Caco-2 (cell line): ENCODE measurements at places on chromosomes 4 and X.

GRCh38 chrX:153464116-153464515, 6.3 kb downstream of the HAUS7 start:
- no peak for DNase-seq
- H3K27ac ChIP-seq, result no peak overlapping the region
- H3K4me1 ChIP-seq, result peaks cover 8% of the 10 kb centered on the region; the same call in 1 of the 2 replicates
- H3K36me3 ChIP-seq, result no peaks in the 10 kb centered on the region

DNA sequence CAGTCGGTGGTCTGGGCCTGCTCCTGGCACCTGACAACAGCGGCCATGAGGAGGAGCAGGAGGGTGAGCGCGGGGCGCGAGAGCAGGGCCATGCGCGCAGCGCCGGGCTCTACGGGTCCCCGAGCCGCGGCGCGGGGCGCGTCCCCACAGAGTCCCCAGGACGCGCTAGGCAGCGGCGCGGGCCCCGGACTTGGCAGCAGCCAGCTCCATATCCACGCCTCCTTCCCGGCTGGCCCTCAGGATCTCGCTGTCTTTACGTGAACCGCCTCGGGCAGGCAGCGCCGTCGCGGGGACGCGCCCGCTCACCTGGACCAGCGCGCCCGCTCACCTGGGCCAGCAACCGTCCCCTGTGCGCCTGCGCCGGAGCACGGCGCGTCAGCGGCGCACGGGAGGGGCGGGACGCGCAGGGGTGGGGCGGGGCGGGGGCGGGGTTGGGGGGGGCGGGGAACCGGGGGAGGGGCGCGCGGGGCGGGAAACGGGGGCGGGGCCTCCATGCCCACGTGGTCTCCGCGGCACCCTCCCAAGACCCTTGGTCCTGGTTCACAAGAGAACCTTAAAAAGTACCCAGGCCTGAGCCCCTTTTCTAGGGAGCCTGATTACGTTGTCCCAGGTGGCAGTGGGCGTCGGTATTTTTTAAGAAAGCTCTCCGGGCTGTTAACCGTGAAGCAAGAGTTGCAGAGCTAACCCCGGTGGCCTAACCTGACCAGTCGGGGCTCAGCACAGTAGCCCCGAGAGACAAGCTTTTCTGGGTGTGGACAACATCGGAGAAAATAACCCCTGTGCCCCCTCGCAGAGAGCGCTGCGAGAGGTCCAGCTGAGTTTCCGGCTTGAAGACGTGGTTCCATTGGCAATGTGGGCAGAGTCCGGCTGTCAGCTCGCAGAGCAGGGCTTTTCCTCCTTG, at the start of gene PLA2G12A:
Gene PLA2G12A (minus strand): TSS at position 353 of the 901 bp plus-strand sequence. CDS start 261 bp downstream, at position 92.
- 0 out of 2 replicates have a peak, but pooled peaks cover 5% of the 10 kb centered on the region for H3K4me1 ChIP-seq
- H3K4me3 ChIP-seq, result peak within 1 kb of the TSS; percentile 65
- H3K36me3 ChIP-seq, result no peaks in the 10 kb centered on the region
- DNase-seq, result peak; percentile 93

DNA sequence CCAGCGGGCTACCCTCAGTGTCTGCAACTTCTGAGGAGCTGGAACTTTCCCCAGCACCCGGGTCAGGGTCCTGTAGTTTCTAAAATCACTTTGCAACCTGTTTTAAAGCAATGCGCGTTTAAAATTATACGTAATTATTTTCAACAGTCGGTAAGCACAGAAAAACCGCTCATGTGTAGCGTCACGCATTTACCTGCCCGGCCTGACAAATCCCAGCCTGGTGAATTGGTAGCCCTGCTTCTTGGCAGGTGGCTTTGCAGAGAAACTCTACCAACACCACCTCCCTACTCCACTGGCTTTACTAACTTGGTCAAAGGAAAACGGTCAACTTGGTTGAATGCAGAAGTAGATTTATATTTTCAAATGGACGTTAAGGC, 640 bp downstream of the BANK1 start:
- peak; percentile 25 for DNase-seq
- no peaks in the 10 kb centered on the region for H3K27me3 ChIP-seq
- 0 out of 2 replicates have a peak, but pooled peaks cover 4% of the 10 kb centered on the region for H3K4me1 ChIP-seq
- no peaks in the 10 kb centered on the region for H3K36me3 ChIP-seq

GRCh38 chr4:7581477-7581876, 146.7 kb upstream of the PSAPL1 start:
- H3K27ac ChIP-seq, result no peak overlapping the region
- H3K27me3 ChIP-seq, result no peaks in the 10 kb centered on the region
- peak; percentile 69 for DNase-seq
- H3K4me3 ChIP-seq, result no peak overlapping the region
- H3K36me3 ChIP-seq, result no peaks in the 10 kb centered on the region
- no peaks in the 10 kb centered on the region for H3K4me1 ChIP-seq

DNA sequence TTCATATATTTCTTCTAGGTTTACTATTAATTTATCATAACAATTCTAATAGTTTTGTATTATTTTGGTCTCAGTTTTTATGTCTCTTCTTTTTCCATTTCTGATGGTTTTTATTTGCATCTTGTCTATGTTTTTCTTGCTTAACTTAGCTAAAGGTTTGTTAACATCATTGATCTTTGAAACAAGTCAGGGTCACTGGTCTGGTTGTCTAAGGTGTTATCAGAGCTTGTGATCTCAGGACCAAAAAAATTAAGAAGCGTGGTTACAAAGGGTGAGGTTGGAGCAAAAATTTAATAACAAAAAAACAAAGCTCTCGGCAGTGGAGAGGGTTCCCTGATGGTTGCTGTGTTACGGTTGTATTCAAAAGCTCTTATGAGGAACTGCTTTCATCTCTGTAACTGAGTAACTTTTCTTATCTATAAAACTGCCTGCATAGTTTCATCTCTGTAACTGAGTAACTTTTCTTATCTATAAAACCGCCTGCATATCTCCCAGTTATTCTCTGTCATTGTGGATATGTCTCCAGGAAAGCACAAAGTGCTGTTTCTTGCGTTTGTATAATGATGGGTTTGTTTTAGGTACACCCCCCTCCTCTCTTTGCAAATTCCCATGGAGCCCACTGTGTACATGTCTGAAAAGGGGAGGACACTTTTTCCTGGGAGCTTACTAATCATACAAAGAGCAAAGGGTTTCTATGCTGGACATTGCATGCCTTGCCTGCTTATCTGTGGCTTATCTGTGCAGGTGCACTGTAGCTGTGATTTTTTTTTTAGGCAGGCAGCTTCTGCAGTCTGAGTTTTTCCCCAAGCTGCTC, 62.4 kb upstream of the UGT2B15 start:
- no peak overlapping the region for H3K4me3 ChIP-seq
- DNase-seq, result peak; percentile 90
- peak overlapping the region; percentile 90 for H3K27ac ChIP-seq
- H3K36me3 ChIP-seq, result no peaks in the 10 kb centered on the region; the same call in 1 of the 2 replicates

GRCh38 chr4:138247643-138248042, 5.5 kb upstream of the SLC7A11 start:
- no peak overlapping the region for H3K27ac ChIP-seq
- H3K4me1 ChIP-seq, result peaks cover 8% of the 10 kb centered on the region; the same call in 1 of the 2 replicates
- no peaks in the 10 kb centered on the region for H3K36me3 ChIP-seq
- DNase-seq, result no peak
- H3K4me3 ChIP-seq, result no peak overlapping the region
- H3K27me3 ChIP-seq, result no peaks in the 10 kb centered on the region

GRCh38 chr4:150679765-150680343, 97.9 kb downstream of the MAB21L2 start:
- no peaks in the 10 kb centered on the region for H3K4me1 ChIP-seq
- H3K4me3 ChIP-seq, result no peak overlapping the region
- no peak for DNase-seq
- H3K27ac ChIP-seq, result no peak overlapping the region
- no peaks in the 10 kb centered on the region for H3K36me3 ChIP-seq
- no peaks in the 10 kb centered on the region for H3K27me3 ChIP-seq

DNA sequence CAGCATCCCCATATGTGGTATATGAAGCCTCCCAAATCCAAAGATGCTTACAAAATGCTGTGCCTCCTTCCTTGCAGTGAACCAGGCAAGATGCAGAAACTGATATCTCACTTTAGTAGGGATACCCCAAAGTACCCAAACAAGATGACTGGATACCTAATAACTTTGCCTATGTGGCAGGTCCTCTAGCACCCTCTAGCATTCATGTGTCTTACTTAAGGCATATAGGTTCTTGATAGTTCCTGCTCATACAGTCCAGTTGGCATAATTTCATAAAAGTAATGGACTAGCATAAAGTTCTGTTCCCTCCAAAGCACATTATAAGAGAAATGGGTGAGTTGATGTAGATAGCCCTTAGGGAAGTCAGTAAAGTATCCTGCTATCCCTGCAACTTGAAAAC, 36.8 kb upstream of the SPP1 start:
- no peak overlapping the region for H3K27ac ChIP-seq
- no peaks in the 10 kb centered on the region for H3K36me3 ChIP-seq
- no peak for DNase-seq
- H3K27me3 ChIP-seq, result no peaks in the 10 kb centered on the region
- H3K4me3 ChIP-seq, result no peak overlapping the region

- peaks cover 35% of the 10 kb centered on the region for H3K4me1 ChIP-seq
- no peak overlapping the region for H3K27ac ChIP-seq
- H3K27me3 ChIP-seq, result no peaks in the 10 kb centered on the region
- no peak for DNase-seq
Measured at GRCh38 chr4:123474817-123475216, 78.2 kb downstream of the SPRY1 start.

GRCh38 chr4:133149932-133150471, 908 bp downstream of the PCDH10 start:
- DNase-seq, result no peak
- no peaks in the 10 kb centered on the region for H3K4me1 ChIP-seq
- no peaks in the 10 kb centered on the region for H3K36me3 ChIP-seq
- H3K27me3 ChIP-seq, result no peaks in the 10 kb centered on the region
- no peak overlapping the region for H3K4me3 ChIP-seq

DNA sequence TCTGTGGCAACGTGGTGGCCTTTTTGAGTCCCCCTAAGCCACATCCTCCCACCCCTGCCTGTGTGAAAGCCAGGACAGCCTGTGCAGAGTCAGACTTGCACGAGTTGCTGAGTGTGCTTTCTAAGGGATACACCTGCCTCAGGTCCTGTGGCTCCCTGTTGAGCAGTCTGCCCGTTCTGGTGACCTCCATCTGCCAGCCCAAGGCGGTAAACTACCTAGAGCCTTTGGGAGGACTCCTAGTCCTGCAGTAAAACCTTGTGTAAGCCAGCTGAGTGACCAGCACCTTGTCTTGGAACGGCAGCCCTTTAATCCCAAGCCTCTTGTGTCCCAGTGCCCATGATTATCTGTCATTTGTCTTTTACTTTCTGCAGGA, 69.3 kb downstream of the NBDY start:
- no peak for DNase-seq
- H3K4me3 ChIP-seq, result no peak overlapping the region
- no peaks in the 10 kb centered on the region for H3K4me1 ChIP-seq
- no peaks in the 10 kb centered on the region for H3K27me3 ChIP-seq
- no peaks in the 10 kb centered on the region for H3K36me3 ChIP-seq
- H3K27ac ChIP-seq, result no peak overlapping the region

DNA sequence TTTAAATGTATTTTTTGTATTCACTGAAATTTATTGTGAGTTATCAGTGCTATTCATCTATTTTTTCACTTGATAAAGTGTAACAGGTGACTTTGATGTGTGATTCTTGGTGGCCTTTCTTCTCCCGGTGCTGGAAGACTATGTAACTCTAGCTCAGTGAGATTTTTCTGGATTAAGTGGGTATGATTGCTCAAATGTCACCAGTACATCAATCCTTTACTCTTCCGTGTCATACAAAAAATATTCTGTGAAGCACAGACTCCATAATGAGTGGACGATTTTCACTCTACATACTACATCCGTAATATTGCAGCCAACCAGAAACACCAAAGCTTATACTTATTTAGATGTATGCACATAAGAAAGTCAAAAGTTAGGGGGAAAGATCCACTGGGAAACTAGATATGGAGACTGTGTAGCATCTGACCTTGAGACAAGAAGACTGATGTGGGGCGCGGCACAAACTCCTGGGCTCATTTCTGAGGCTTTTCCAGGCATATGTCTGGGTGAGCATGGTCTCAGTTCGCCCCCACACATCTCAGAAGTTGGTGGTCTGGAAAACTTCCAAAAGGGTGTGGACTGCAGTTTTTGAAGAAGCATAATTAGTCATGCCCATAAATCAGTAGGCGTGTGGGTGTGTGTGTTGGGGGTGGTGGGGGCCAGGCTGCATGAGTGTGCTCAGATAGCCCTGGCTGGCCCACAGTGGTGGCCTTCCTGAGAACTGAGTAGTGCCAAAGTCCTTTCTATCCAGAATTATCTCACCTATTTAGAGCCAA, 53.9 kb upstream of the TENM3 start:
- no peak overlapping the region for H3K27ac ChIP-seq
- peaks cover 9% of the 10 kb centered on the region for H3K4me1 ChIP-seq
- no peak for DNase-seq
- no peak overlapping the region for H3K4me3 ChIP-seq
- H3K27me3 ChIP-seq, result no peaks in the 10 kb centered on the region
- H3K36me3 ChIP-seq, result no peaks in the 10 kb centered on the region; the same call in 1 of the 2 replicates

- H3K36me3 ChIP-seq, result no peaks in the 10 kb centered on the region
- DNase-seq, result no peak
- H3K4me1 ChIP-seq, result no peaks in the 10 kb centered on the region
Measured at GRCh38 chrX:154734061-154734781, 16.7 kb downstream of the GAB3 start.

DNA sequence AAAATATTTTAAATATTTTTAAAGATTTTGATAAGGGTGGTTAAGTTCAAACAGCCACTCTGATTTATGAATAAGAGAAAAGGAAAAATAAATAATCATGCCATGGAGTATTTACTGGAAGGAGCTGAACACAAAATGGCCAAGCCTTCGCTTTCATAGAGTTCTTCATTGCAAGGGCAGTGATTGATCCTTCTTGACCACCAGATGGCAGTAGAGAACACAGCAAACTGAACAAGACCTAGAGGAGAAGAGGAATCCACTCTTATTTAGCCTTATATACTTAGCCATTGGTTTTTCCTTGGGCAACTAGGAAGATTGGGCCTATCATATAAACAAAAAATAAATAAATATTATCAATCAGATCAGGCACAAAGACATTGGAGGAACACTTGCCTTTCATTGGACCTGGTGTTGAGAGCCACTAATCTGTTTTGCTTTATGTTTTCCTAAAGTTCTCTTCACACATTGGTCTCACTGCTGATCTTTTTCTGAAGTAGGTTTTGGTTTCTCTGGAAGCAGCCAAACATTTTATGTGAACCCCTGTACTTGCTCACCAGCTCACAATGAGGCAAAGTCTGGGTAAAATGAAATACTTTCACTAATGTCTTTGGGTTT, 58.1 kb upstream of the PARM1 start:
- peak; percentile 35 for DNase-seq
- no peak overlapping the region for H3K4me3 ChIP-seq
- H3K27me3 ChIP-seq, result no peaks in the 10 kb centered on the region
- no peaks in the 10 kb centered on the region for H3K4me1 ChIP-seq
- no peak overlapping the region for H3K27ac ChIP-seq
- no peaks in the 10 kb centered on the region for H3K36me3 ChIP-seq

DNA sequence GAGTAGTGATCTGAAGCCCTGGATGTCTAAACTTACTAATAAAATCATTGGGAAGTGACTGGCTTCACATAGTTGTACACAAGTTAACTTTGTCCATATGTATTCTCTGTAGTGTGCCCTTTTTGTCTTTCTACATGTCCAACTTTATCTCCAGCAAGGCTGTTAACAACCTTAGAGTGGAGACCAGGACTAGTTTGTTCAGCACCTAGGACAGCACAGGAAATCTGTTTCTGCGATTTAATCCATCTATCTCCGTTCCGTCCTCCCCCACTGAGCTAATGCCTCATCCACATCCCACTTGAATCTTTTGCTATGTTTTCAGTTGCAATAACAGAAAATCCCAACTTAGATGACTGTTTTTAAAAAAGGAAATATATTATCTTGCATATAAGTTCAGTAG, 3.4 kb upstream of the ARR3 start:
- no peaks in the 10 kb centered on the region for H3K36me3 ChIP-seq
- H3K27ac ChIP-seq, result no peak overlapping the region
- H3K4me1 ChIP-seq, result no peaks in the 10 kb centered on the region
- no peak for DNase-seq
- no peaks in the 10 kb centered on the region for H3K27me3 ChIP-seq
